ENCODE measurements at places on chromosomes 4 and X.
A peak's percentile ranks its signal among the peaks of the same experiment; 100 is the strongest.

DNA sequence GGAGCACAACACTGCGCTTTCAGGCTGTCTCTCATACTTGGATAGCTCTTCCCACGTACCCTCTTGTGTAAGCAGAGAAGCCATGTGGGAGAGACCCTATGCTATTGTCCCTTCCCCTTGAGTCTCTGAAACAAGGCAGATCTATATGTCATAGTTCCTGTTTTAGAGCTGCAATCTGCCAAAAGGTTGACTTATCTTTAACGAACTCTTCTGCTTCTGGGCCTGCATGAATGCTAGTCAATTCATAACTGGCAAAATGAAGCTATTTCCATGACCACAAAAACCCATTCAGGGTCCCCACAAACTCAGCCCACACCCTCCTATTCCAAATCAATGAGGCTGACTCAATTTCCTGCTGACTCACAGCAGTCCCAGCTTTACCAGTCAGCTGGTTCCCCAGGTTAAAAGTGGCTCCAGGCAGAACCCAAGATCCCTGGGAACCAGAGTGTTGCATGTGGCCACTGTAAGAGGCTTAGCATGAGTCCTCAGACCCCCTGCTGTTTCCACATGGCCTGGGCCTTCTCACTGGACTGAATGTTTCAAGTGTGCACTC lies 25.3 kb upstream of the SOD3 start:
- no peak for DNase-seq

DNA sequence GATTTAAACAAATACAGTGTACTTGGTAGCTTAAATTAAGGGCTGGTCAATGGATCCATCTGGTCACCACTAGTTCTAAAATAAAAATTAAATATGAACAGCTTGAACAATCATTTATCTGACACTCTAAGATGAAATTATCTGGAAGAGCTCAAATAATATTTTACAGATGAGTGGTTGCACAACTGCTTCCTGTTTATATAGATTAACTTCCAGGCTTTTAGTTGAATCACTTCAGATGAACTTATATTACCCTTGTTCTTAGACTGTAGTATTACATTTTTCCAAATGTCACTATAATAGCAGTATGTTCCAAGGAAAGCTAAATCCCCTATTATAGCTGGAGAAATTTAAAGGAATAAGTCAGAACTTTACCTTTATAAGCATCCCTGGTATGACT lies 92.4 kb upstream of the SMIM10 start:
- no peak for DNase-seq

DNA sequence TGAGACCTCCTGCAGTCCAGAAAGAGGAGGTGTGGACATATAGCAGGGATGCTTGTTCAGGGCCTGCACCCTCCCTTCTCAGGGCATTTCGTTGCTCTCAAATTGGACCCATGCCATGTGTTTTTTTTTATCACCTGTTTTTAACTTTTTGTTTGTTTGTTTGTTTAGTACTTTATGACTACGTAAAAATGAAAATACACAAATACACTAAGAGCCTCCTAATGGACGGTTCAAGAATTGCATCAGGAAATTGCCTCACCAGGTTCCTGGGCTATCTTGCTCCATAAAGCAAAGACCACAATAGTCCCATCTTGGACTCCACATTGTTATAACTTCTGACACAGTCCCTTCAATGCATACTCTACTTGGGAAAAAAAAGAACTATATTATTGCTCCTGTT lies 1685.9 kb upstream of the TENM3 start:
- no peak for DNase-seq

GRCh38 chrX:53317365-53318069 lies 36.1 kb upstream of the IQSEC2 start:
- DNase-seq = peak; percentile 51

GRCh38 chr4:189202869-189203271 lies 737.8 kb upstream of the FRG1 start:
- DNase-seq = no peak

- DNase-seq = no peak
Measured at GRCh38 chr4:4981827-4982226, 37.4 kb downstream of the CYTL1 start.

GRCh38 chrX:318068-318738 lies 393 bp downstream of the GTPBP6 start:
- peak; percentile 93 for DNase-seq

DNA sequence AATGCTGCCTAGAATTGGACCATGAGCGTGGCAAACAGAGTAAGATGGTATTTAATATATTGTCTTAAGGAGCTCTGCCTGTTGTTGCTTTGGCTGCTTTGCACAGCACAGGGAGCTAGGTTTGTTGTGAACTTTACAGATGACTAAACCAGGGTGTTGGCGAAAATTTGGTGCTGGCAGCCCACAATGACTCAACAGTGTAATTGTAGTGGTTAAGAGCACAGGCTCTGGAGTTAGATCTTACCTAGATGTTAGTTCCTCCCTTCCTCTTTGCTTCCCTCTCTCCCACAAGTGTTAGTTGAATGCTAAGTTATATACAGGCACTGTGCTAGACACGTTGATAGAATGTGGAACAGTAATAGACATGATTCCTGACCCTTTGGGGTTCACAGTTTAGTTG lies 128.9 kb upstream of the TRPC5 start:
- no peak for DNase-seq

- DNase-seq = no peak
Measured at GRCh38 chrX:42398967-42399631, 378.9 kb downstream of the PPP1R2C start.

GRCh38 chr4:7190691-7191545 lies 1.4 kb upstream of the SORCS2 start:
- no peak for DNase-seq

DNA sequence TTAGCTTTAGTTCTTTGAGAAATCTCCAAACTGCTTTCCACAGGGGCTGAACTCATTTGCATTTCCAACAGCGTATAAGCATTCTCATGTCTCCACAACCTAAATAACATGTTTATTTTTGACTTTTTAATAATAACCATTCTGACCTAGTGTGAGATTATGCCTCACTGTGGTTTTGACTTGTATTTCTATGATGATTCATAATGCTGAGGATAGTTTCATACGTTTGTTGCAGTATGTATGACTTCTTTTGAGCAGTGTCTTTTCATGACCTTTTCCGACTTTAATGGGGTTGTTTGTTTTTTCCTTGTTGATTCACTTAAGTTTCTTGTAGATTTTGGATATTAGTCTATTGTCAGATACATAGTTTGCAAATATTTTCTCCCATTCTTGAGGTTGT lies 1833.0 kb upstream of the PCDH10 start:
- DNase-seq = no peak

DNA sequence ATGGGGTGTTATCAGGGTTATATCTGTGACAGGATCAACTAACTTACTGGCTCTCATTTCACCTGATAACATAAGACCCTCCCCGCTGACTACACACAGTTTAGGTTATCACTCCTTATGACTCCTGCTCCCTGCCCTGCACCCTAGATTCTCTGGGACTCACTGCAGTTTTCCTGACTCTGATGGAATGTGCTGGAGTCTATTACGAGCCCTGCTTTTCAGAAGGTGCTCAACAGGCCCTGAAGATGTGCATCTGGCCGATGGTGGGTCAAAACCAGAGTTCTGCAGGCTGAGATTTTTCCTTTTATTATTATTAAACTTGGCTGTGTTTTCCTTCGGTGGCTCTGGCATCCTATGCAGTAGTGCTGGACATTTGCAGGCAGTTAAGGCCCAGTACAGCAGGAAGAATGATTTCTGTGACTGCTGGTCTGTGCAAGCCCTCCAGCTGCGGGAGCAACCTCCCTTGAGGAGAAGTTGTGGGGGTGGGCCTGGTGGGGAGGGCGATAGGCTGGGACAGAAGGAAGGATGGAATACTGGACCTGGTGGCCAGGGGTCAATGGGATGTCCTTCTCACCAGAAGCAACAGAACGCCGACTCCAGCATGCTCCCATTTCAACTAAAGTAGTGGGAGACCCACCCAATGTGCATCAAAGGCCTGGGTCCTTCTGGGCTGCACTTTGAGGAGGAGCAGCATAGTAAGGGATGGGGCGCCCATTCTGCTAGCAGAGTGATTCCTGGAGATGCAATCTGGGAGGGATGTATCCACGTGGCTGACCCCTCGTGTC lies 11.0 kb downstream of the SOD3 start:
- no peak for DNase-seq

GRCh38 chr4:26741491-26741871 lies 119.2 kb upstream of the STIM2 start:
- DNase-seq = no peak

- DNase-seq = no peak
Measured at GRCh38 chr4:5816101-5816500, 76.8 kb downstream of the CRMP1 start.

DNA sequence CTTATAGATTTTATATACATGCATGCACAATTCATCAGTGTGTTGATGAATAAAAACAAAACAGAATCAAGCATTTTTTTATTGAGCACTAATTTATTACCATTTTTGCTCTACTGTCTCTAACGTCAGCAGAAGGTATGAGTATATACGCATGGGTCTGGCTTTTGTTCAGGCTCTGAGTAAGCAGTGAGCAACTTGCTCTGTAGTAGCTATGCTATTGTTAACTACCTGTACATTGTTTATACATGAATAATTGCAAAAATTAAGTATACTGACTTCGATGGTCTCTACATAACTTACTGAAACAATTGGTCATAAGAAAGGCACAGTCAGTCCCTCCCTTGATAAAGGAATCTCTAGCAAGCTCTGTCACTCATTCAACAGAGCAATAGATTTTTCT lies 122.9 kb downstream of the RS1 start:
- no peak for DNase-seq

GRCh38 chr4:70280567-70280966 lies 38.2 kb downstream of the CSN3 start:
- no peak for DNase-seq

GRCh38 chrX:1205681-1206611 lies 6.5 kb downstream of the CRLF2 start:
- DNase-seq = no peak

GRCh38 chr4:128670513-128670912 lies 139.0 kb upstream of the JADE1 start:
- DNase-seq = no peak

All from activated CD4-positive, alpha-beta T cell treated with anti-CD3 and anti-CD28 coated beads for 1 hour (primary cell).